SK-N-SH (cell line): ENCODE measurements at places on chromosomes 12 and 14.
A peak's percentile ranks its signal among the peaks of the same experiment; 100 is the strongest.

GRCh38 chr12:57404966-57405640, 25.7 kb downstream of the R3HDM2 start:
- DNase-seq = no peak

DNA sequence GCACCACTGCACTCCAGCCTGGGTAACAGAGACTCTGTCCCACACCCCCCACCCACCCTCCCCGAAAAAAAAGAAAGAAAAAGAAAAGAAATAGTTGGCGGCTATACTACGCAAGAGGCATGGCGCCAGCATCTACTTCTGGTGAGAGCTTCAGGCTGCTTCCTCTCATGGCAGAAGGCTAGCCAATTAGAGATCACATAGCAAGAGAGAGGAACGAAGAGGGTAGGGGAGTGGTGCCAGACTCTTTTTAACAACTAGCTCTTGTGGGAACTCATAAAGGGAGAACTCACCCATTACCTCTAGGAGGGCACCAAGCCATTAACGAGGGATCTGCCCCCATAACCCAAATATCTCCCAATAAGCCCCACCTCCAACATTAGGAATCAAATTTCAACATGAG, 6.2 kb downstream of the DENND5B start:
- DNase-seq = no peak

DNA sequence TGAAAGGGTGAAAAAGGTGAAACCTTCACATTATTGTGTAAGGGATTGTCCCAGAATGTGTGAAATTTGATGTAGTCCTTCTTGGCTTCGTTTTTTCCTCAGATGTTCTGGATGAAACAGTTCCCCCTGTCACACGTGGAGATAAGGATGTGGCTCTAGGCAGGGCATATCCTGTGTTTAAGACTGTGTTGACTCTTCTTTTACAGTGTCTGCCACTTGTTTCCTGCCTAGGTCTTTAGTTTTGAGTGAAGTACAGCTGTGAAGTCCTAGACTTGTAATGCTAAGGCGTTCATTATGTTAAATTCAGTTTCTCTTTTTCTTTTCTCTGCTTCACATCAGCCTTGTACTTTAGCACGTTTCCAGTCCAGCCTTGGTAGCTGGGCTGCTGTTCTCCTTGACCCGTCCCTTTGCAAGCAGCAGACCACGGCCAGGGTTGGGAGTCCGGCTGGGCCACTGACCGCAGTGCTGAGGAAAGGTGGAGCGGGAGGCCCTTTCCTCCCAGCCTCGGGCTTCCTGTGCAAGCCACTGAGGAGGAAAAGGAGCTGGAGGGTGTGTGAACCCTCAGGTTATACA, 59.1 kb downstream of the RASSF3 start:
- peak; percentile 47 for DNase-seq

DNA sequence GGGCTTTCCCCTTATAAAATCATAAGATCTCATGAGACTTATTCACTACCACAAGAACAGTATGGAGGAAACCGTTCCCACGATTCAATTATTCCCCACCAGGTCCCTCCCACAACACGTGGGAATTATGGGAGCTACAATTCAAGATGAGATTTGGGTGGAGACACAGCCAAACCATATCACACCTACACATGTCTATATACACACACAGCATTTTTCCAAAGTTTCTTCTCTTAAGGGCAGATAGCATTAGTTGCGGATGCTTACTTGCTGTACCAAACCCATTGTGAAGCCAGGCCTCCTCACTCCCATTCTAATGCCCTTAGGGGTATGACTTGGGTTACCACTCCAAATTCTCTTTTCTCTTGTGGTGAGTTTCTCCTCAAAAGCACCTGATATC, 104.1 kb upstream of the RAP1B start:
- no peak for DNase-seq

- peak; percentile 37 for DNase-seq
These were observed 248.1 kb downstream of the DPY19L2 start for GRCh38 chr12:63420206-63420644.

DNA sequence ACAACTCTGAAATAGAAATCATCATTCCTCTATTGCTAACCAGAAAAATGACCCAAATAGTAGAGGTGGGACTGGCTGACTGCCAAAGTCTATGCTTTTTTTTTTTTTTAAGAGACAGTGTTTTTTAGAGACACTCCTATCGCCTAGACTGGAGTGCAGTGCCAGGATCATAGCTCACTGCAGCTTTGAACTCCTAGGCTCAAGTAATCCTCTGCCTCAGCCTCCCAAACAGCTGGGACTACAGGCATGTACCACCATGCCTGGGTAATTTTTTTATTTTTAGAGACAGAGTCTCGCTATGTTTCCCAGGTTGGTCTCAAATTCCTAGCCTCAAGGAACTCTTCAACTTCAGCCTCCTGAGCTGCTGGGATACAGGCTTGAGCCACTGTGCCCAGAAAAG, 19.2 kb downstream of the NR2C1 start:
- DNase-seq = no peak
